ENCODE measurements at places on chromosomes 7 and 10.

DNA sequence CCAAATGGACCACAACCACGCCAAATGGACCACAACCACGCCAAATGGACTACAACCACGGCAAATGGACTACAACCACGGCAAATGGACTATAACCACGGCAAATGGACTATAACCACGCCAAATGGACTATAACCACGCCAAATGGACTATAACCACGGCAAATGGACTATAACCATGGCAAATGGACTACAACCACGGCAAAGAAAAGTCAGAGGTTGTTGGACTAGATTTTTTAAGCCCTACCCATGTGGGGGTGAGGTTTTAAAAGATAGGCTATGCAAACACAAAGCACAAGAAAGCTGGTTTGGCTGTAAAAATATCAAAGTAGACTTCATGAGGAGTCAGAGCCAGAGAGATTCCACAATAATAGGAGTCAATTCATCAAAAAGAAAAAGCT, 55.8 kb downstream of the NCAPG2 start:
- no peak for DNase-seq

- no peak for DNase-seq
Observed at GRCh38 chr7:152485826-152486225, 50.0 kb upstream of the KMT2C start.

DNA sequence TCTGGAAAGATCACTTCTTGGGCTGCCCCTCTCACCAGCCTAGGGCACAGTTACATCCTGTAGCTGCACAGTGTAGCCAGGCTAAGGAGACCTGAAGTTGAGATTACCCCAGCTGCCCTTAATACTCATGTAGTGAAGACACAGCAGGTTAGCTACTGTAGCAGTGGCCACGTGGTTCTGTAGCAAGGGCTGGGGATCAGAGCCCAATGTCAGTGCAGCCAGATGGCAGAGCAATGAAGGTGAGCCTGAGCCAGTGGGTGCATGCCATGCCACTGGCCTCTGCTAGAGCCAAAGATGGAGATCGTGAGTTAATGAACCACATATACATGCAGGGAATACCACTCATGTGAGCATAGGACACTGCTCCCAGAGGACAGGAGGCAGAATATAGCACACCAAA, 15.5 kb downstream of the AMPH start:
- no peak for DNase-seq

- DNase-seq = no peak
Observed at GRCh38 chr7:127918130-127918529, 113.1 kb downstream of the LRRC4 start.

- DNase-seq = no peak
Observed at GRCh38 chr10:88385601-88386203, 197.4 kb downstream of the RNLS start.

DNA sequence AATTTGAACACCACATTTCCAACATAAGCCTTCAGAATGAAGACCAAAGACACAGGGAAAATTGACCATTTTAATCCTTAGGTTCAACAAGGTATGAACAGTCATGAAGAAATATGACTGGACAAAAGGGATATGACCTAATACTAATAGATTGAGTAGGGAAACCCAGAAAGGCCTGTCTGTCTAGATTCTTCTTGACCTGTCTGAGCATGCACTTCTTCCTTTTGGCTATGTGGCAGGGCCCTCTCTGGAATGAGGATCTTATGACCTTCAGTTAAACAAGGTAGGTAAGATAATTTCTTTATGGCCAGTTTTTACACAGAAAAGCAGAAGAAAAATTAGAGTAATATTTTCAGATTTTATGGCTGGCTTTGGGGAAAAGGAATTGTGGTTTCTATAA, 3.0 kb upstream of the PHYHIPL start:
- no peak for DNase-seq

All from kidney capillary endothelial cell (primary cell).